ENCODE measurements at places on chromosomes 13 and 19. TPM values are rescaled to one million over a fixed set of nuclear protein-coding genes. Genes with fewer than 3 reads are reported as not detected.

PODNL1 gene
- 0.48 TPM for total RNA-seq

ETV2 gene
- total RNA-seq, result 0.96 TPM

- H3K27ac ChIP-seq, result no peak overlapping the region
- H3K4me3 ChIP-seq, result no peak overlapping the region
- DNase-seq, result no peak
- peaks cover 8% of the 10 kb centered on the region for H3K4me1 ChIP-seq
- no peaks in the 10 kb centered on the region for H3K27me3 ChIP-seq
- no peaks in the 10 kb centered on the region for H3K36me3 ChIP-seq
Measured at GRCh38 chr13:99153219-99153618, 47.4 kb upstream of the UBAC2 start.

DNA sequence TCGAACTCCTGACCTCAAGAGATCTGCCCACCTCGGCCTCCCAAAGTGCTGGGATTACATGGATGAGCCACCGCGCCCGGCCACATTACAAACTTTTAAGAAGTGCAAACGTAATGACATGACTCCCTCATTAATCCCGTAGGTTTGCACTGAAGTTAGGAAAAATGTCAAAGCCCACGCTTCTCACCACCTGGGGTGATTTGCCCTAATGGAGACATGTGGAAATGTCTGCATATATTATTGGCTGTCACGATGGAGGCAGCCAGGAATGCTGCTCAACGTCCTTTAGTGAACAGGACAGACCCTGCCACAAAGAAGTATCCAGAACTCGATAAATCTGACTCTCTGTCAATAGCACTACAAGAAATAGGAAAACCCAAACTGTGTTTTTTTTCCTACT, 21.0 kb downstream of the NLRP9 start:
- H3K36me3 ChIP-seq, result peaks cover 1% of the 10 kb centered on the region
- H3K4me3 ChIP-seq, result no peak overlapping the region
- H3K27ac ChIP-seq, result no peak overlapping the region
- no peaks in the 10 kb centered on the region for H3K4me1 ChIP-seq
- no peaks in the 10 kb centered on the region for H3K27me3 ChIP-seq
- DNase-seq, result no peak

DNA sequence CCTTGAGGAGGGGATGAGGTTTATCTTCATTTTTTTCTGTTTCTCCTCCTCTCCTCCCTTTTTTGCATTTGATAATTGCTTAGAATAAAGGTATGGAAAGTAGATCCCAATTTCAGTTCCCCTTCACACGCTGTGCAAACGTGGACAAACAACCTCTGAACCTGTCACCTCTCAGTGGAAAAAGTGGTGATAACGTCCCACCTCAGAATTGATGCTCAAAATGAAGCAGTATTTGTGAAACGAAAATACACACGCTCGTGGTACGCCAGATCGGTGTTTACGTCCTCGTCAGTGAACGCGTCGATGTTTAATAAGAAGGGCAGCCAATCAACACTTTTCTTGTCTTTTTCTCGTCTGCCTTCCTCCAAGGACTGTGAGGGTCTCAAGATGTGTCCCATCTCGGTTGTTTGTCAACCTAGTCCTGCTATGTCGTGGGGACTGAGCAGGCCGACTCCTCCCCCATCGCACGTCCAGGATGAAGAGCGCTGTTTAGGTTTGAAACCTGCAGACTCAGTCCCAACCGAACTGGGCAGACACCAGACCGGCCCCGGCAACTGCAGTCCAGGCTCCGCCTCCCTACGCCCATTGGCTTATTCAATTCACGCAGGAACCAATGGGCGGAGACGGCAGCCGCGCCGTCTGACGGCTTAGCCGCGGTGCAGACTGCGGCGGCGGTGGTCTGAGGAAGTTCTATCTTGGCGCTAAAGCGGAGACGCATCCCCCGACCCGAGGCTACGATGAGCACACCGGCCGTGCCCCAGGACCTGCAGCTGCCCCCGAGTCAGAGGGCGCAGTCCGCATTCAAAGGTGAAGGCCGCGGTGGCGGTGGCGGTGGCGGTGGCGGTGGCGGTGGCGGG, at the start of gene CKAP2:
TSS of gene CKAP2 (plus strand) at position 659 of the 857 bp plus-strand sequence. CDS start at position 738, 79 bp downstream.
- H3K4me3 ChIP-seq, result peak within 1 kb of the TSS; percentile 84
- H3K27ac ChIP-seq, result peak within 1 kb of the TSS; percentile 98
- peaks cover 60% of the 10 kb centered on the region for H3K4me1 ChIP-seq
- no peaks in the 10 kb centered on the region for H3K27me3 ChIP-seq
- DNase-seq, result peak; percentile 95

GRCh38 chr13:49584771-49585182, 581 bp downstream of the RCBTB1 start:
- no peak for DNase-seq
- H3K27ac ChIP-seq, result peak overlapping the region; percentile 85
- H3K36me3 ChIP-seq, result peaks cover 24% of the 10 kb centered on the region

DNA sequence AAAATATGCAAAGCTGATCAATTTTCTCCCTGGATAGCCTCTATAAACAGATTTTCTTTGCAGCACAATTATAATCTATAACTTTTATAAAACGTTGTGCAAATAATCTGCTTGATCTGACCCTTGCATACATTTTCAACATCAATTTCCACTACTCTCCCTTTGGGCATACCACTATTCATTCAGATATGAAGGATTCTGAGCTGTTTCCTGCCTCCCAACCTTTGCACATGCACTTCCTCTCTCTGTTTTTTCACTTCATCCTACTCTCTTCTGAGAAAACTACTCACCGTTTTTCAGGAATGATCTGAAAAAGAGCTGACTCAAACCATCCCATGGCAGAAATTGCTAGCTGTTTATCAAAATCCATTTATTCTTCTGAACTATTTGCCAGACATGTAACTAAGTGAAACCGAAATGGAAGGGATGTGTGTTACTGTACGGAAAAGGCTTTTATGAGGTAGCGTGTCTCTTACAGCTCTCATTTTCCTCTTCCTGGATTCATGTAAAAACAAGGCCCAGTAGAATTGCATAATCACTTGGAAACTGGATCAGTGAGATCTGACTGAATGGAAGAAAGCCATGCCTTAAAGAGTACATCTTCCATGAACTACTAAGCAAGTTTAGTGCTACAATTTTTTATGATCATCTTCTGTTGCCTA, 1447.3 kb upstream of the MIR17HG start:
- H3K4me3 ChIP-seq, result no peak overlapping the region
- H3K4me1 ChIP-seq, result no peaks in the 10 kb centered on the region
- H3K27ac ChIP-seq, result no peak overlapping the region
- no peaks in the 10 kb centered on the region for H3K27me3 ChIP-seq

DNA sequence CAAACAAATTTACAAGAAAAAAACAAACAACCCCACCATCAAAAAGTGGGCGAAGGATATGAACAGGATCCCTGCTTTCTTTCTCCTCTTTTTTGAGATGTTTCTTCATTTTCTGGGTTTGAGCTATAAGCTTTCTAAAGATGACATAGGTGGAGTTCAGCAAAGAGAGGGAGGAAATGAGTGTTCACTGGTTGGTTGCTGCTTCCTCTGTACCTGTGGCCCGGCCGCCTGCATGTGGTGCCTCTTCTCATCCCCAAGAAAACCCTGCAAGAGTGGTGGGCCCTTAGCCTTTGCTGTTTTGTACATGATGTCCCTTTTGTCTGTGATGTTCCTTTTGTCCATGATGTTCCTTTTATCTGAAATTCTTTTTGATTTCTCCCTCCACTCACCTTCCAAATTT, 178.4 kb upstream of the SERP2 start:
- no peak overlapping the region for H3K27ac ChIP-seq
- no peak overlapping the region for H3K4me3 ChIP-seq
- DNase-seq, result no peak
- peaks cover 54% of the 10 kb centered on the region for H3K4me1 ChIP-seq
- H3K36me3 ChIP-seq, result no peaks in the 10 kb centered on the region
